ENCODE measurements at places on chromosomes 13 and 19. TPM values are rescaled to one million over a fixed set of nuclear protein-coding genes. Genes with fewer than 3 reads are reported as not detected.

Gene OLFM2
- total RNA-seq: 132 TPM

Gene CPT1C
- 40.6 TPM for total RNA-seq

Gene LYPD5
- total RNA-seq: 2.7 TPM

Gene SSC5D
- 0.25 TPM for total RNA-seq

Gene ADAMTS10
- total RNA-seq: 31.2 TPM
